ENCODE measurements at places on chromosomes 4 and X. TPM values are rescaled to one million over a fixed set of nuclear protein-coding genes. Genes with fewer than 3 reads are reported as not detected.
A peak's percentile ranks its signal among the peaks of the same experiment; 100 is the strongest.

The MUC7 gene
- total RNA-seq, result not detected

GRCh38 chr4:69727426-69727825, 33.0 kb downstream of the SULT1B1 start:
- no peak for DNase-seq
- H3K4me1 ChIP-seq, result no peaks in the 10 kb centered on the region
- no peaks in the 10 kb centered on the region for H3K36me3 ChIP-seq

The IL13RA2 gene
- total RNA-seq, result 0.32 TPM

- H3K27ac ChIP-seq, result no peak overlapping the region
- no peak overlapping the region for H3K4me3 ChIP-seq
- H3K27me3 ChIP-seq, result no peaks in the 10 kb centered on the region
- no peaks in the 10 kb centered on the region for H3K4me1 ChIP-seq
- DNase-seq, result no peak
- H3K36me3 ChIP-seq, result no peaks in the 10 kb centered on the region
These were observed 84.4 kb upstream of the FAT1 start for GRCh38 chr4:186807808-186808629.

DNA sequence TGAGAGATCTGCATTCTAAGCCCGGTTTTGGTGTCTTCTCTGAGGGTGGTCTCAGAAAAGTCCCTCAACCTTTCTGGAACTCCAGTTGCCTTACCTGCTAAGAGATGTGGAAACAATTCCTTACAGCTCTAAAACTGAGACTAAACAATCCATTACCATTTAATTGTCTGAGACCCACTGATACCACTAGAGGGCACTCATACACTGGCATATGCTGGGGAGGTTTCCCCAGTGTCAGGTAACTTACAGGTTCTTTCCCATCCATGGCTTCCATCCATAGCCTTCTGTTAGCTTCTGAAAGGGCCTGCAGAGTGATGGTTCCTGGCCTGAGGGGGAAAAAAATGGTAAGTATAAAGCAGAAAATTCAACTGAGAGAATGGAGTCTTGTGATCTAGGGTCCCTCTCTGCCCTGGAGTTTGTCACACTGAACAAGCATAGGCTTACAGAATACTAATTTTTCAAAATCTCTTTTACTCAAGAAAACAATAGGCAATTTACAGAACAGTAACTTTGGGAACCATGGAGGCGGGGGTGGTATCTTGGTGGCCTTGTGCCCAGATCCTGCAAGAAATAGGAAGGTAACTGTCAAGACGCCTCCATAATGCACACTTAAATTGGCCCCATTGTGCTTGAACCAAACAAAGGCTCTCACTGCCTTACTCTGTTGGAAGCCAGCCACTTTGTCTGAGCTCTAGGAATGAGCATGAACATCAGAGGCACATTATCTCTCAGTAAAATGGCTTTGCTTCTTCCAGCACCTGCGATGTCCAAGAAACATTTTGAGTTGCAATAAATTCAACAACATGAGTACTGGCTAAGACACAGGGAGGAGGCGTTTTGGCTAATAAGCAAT, 236.1 kb downstream of the OPHN1 start:
- no peaks in the 10 kb centered on the region for H3K36me3 ChIP-seq
- no peak for DNase-seq
- H3K27me3 ChIP-seq, result no peaks in the 10 kb centered on the region
- no peaks in the 10 kb centered on the region for H3K4me1 ChIP-seq
- H3K27ac ChIP-seq, result no peak overlapping the region

The TCEAL6 gene
- not detected for total RNA-seq

The ZNF81 gene
- total RNA-seq, result 6.4 TPM

DNA sequence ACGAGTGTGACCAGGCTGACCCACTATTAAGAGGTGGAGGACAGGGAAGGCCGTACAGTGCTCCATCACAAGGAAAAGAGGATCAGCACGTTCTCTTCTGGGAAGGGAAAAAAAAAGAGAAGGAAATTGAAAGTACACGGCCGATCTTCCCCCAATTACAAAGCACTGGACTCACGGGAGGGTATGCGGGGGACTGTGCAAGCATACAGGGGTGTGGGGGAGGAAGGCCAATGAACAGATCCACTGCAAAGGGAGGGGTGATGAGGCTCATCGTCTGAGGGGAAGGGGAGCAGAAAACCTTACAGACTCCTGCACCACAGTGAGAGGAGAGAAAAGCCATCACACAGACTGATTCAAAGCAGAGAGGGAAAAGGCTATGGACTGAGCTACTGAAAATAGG, 1.1 kb downstream of the ELK1 start:
- H3K4me3 ChIP-seq, result peak overlapping the region; percentile 68
- H3K27ac ChIP-seq, result no peak overlapping the region
- H3K4me1 ChIP-seq, result no peaks in the 10 kb centered on the region
- no peak for DNase-seq
- no peaks in the 10 kb centered on the region for H3K36me3 ChIP-seq

- H3K36me3 ChIP-seq, result no peaks in the 10 kb centered on the region
- no peaks in the 10 kb centered on the region for H3K27me3 ChIP-seq
- H3K4me3 ChIP-seq, result no peak overlapping the region
- no peak for DNase-seq
- H3K4me1 ChIP-seq, result no peaks in the 10 kb centered on the region
These were observed 40.8 kb upstream of the NUDT6 start for GRCh38 chr4:122963216-122963615.

GRCh38 chr4:18518098-18518497, 496.5 kb upstream of the LCORL start:
- H3K4me3 ChIP-seq, result no peak overlapping the region
- H3K27ac ChIP-seq, result no peak overlapping the region
- no peaks in the 10 kb centered on the region for H3K4me1 ChIP-seq
- no peaks in the 10 kb centered on the region for H3K27me3 ChIP-seq
- H3K36me3 ChIP-seq, result no peaks in the 10 kb centered on the region
- no peak for DNase-seq

- H3K36me3 ChIP-seq, result no peaks in the 10 kb centered on the region
- DNase-seq, result no peak
- H3K4me3 ChIP-seq, result no peak overlapping the region
- no peaks in the 10 kb centered on the region for H3K4me1 ChIP-seq
These were observed 23.5 kb downstream of the TXK start for GRCh38 chr4:48110452-48110978.

GRCh38 chr4:49063670-49064069, 77.6 kb downstream of the CWH43 start:
- H3K27me3 ChIP-seq, result no peaks in the 10 kb centered on the region
- H3K27ac ChIP-seq, result no peak overlapping the region
- no peak overlapping the region for H3K4me3 ChIP-seq
- H3K4me1 ChIP-seq, result no peaks in the 10 kb centered on the region
- H3K36me3 ChIP-seq, result no peaks in the 10 kb centered on the region
- no peak for DNase-seq

The FABP2 gene
- total RNA-seq, result not detected

The HERC5 gene
- 5.9 TPM for total RNA-seq

The SMR3B gene
- not detected for total RNA-seq

Measured in breast epithelium (tissue), 4 donors.